EL (cell line): ENCODE measurements at places on chromosomes 1 and 21.

DNA sequence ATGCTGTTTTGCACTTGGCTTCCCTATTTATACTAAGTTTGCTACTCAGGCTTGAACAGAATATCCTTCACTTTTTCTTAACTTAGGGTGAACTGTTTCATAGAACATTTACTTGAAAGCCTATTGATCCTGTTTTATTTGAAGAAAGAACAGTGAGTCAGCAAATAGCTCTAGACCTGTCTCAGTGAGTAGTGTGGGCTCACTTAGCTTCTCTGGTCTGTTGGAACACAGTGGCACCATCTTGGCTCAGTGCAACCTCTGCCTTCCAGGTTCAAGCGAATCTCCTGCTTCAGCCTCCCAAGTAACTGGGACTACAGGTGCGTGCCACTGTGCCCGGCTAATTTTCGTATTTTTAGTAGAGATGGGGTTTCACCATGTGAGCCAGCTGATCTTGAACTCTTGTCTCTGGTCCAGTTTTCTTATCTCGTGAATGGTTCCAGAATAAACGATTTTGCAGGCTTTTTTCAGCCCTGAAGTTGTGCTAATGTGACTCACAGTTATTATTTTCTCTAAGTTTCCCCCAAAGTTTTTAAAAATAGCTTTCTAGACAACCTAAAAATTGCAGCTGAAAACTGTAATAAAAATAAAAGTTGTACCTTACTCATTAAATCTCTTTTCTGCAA lies 76.8 kb downstream of the KIF1B start:
- no peak for DNase-seq

GRCh38 chr21:31236528-31236927 lies 107.5 kb downstream of the TIAM1 start:
- peak; percentile 9 for DNase-seq

- peak; percentile 55 for DNase-seq
Measured at GRCh38 chr1:200029035-200029821, 1.7 kb downstream of the NR5A2 start.

- DNase-seq = peak; percentile 47
Measured at GRCh38 chr1:55071477-55071876, 32.1 kb downstream of the PCSK9 start.

DNA sequence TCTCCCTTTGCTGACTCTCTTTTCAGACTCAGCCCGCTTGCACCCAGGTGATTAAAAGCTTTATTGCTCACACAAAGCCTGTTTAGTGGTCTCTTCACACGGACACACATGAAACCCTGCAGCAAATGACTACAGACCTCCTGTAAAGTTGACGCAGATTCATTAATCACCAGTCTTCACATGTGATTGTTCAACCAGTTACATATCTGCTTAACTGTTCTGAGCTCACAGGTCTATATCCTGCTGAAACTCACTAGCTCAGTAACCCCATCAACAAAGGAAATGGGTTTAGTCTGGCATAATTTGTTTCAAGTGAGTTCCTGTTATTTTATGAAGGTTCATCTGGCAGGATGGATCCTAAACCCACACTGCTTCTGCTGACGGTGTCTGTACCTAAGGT lies 68.4 kb upstream of the GJA8 start:
- DNase-seq = no peak
